ENCODE measurements at places on chromosomes 1 and 21. TPM values are rescaled to one million over a fixed set of nuclear protein-coding genes. Genes with fewer than 3 reads are reported as not detected.

DNA sequence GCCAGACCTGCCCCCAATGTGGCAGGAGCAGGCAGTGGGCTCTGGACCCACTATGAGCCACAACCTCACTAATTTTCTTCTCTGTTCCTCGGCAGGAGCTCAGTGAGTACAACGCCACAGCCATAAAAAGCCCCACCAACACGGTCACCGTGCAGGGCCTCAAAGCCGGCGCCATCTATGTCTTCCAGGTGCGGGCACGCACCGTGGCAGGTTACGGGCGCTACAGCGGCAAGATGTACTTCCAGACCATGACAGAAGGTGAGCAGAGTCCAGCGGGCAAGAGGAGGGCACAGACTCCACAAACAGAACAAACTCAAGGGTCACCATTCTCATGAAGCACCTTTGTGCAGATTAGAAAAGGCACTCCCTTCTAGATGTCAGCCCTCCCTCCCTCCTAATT, 79.9 kb downstream of the LACTBL1 start:
- DNase-seq: no peak

The WDR64 gene
- total RNA-seq: not detected

The KLHL12 gene
- total RNA-seq: 34.1 TPM

GRCh38 chr1:25447547-25447946, 16.9 kb downstream of the MACO1 start:
- no peak for DNase-seq

DNA sequence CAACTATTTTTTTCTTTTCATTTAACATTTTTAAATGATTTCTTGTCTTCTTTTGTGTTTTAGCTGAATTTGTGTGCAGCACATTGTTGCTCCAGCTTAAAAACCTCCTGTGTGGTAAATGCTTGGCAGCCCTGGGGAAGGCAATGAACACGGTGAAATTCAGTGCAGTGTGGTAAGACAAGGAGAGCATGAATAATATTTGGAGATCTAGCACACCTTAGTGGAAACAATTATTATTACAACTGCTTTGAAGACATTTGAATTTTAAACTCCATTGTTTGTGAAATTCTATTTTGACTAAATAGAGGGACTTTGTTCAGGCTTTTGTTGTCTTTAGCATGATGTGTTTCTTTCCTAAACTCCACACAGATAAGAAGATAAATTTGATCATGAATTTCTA, 242.6 kb upstream of the CXADR start:
- DNase-seq: no peak

The B4GALT2 gene
- 61.7 TPM for total RNA-seq

The NTRK1 gene
- total RNA-seq: not detected

The TFF2 gene
- total RNA-seq: not detected

DNA sequence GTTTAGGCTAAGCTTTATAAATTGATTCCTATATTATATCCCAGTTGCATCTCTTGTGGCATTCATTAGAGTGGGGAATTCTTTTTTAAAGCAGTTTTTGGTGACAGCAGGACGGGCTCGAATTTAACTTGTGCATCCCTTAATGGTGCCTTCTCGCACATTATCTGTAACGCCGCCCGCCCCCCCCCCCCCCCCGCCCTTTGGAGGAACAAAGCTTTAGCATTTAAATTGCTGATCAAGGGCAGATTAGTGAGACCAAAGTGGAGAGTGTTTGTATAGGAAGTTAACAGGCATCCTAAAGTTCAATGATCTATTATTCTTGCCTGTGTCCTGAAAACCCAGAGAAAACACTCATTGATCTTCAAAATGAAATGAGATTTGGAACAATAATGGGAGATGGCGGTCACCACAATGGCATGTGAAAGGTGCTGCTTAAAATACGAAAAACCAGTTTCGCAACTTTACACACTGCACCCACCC, 2.2 kb downstream of the LMO4 start:
- DNase-seq: no peak

DNA sequence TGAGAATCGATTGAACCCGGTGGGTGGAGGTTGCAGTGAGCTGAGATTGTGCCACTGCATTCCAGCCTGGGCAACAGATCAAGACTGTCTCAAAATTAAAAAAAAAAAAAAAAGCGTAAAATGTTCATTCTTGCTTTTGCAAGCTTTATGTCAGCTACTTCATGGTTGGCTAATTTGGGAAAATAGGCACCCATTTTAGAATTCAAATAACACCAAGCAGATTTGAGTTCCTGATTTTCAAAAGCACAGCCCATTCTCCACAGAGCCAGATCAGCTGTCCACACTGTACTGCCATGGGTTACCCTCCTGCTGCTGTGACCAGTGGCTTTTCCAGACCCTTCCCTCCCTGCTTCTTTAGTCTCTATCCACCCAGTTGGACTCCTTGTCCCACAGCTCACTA, 4.4 kb downstream of the THEM5 start:
- no peak for DNase-seq

The GUCA2A gene
- not detected for total RNA-seq

- no peak for DNase-seq
These were observed 174.0 kb downstream of the TRABD2B start for GRCh38 chr1:47823040-47823808.

- DNase-seq: no peak
These were observed 11.8 kb downstream of the S100A7A start for GRCh38 chr1:153428073-153428638.

DNA sequence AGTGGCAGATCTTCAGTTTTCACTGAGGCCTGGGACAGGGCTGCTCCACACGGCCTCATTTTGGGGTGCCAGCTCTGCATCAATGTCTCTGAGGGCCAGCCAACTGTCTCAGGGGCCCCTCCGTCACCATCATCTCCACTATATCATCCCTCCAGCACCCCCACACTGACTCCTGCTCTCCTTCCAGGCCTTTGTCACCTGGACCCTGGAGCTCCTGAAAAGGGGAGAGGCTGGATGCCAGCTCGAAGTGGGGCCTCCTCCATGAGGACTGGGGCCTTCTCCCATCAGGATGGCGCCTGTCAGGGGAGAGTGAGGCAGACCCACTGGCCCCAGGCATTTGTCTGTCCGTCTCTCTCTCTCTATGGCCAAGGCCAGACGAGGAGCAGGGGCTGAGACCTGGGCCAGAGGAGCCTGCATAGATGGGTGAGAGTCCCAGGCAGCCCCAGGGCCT, 44.7 kb upstream of the LRP8 start:
- DNase-seq: no peak

The DEPDC1 gene
- 10.3 TPM for total RNA-seq

DNA sequence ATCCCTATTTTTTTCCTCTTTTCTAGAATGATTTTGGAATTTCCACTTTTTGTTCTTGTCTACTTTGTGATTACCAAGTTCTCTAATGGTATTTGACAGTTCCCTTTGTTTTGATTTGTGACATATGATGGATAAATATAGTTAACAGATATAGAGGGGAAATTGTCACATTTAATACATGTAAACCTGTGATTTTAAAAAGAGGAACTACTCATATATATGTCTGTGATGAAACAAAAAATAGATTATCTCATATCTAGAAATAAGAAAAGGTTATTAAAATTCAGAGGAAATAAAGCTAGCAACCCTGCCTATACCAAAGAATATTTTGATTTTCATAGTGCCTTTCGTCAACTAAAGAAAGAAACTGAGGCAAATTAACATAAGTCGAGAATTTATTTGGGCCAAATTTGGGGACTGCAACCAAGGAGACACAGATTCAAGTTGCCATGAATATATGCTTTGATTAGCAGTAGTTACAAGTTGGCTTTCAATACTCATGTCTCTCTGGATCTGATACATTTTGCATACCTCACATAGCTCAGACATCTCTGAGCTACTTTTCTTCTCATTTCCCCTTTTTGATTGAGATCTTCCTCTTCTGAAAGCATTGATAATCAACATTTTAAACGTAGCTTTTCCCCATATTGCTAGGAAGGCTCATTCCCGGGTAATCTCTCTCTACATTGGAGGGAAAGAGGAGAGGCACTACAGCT, 15.6 kb upstream of the C21orf91 start:
- DNase-seq: no peak

DNA sequence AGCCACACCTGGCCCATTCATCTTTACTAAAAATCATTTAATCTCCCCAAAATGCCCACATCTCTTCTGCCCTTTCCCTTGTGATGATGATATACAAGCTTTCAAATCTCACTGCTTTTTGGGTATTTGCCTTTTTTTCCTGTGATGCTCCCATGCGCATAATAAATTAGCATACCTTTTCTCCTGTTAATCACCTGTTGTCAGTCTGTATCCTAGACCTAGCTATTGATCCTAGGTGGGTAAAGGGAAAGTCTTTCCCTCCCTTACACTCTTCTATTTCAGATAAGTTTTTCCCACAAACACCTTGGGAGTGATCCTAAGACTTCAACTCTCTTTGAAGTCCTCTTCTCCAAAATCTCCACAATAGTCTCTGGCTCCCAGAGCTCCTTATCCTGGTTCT, 12.0 kb upstream of the SLC35A3 start:
- no peak for DNase-seq

DNA sequence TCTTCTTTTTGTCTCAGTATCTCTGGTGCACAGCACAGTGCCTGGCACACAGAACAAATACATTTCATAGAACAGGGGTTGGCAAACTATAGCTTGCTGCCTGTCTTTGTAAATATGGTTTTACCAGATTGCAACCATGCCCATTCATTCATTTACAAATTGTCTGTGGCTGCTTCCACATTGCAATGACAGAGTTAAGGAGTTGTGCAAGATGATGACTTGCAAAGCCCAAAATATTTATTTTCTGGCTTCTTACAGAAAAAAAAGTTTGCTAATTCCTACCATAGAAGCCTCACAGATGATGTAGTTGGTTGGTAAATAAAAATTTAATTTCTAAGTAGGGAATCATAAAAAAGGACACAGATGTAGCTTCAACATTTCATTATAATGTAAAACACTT, 11.2 kb upstream of the HMGB4 start:
- DNase-seq: no peak

DNA sequence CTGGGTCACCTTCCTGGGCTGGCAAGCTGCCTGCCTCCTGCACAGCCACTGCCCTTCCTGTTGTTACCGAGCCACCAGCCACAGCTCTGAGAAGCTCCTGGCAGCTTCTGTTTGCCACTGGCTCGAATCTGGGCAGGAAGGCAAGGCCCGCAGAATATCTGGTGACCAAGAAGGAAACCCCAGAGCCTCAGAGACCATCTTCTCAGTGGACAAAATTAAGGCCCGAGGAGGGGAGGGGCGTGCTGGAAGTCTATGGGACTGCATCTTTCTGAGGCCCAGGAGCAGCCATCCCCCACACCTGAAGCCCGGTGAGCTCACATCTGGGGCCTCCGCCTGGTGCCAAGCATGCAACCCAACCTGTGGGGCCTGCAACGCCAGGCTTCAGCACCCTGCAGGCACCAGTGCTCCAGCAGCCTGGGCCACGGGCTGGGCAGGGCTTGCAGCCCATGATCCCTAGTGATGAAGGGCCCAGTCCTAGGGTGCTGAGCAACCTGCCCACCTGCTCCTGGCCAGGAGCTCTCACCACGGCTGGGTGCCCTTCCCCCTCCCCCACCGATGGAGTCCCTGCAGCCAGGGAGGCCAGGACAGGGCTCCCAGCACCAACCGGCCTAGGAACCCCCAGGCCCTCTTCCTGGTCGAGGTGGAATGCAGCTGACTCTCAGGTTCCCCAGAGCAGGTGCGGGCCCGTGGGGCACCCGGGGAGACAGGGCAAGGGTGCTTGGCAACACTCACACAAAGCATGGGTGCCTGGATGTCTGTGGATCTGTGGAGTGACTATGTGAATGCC, 879 bp downstream of the CPTP start:
- DNase-seq: no peak

- DNase-seq: no peak
These were observed 107.4 kb upstream of the ESRRG start for GRCh38 chr1:216830424-216831210.

DNA sequence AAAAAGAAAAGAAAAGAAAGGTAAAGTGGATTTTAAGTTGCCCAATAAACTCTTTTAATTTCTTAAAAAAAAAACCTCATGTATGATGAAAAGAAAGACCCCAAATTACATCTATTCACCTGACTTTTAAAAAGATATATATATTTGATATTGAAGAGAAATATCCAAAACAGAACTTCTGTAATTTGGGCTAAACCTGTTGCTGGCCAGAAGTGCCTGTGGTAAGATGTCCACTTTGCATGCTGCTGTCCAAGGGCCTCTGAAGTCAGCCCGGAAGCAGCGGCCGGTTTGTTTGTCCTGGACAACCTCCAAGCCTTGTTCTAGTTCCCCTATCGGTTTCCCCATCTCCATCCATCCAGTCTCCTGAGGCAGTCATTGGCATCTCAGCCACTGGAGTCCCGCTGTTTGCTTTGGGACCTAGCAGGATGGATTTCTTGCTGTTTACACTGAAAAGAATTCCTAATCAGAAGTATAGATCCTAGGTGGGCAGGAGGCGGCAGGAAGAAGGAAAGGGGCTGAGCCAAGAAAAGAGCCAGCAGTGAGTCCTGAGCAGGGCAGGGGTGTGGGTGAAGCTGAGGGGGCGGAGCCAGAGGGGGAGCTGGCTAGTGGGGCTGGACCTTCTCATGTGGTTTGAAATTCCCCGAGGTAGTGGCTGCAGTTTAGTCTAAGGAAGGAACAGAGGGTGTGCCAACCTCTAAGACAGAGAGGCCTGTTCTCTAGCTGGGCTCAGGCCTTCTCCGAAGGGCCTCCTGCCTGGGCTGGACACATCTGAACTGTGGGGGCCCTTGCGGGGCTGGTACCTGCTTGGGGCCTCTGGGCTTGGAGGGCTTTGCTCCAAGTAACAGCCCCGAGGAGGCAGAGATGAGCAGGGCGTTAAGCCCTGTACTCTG, 3.3 kb downstream of the NCMAP start:
- DNase-seq: no peak

DNA sequence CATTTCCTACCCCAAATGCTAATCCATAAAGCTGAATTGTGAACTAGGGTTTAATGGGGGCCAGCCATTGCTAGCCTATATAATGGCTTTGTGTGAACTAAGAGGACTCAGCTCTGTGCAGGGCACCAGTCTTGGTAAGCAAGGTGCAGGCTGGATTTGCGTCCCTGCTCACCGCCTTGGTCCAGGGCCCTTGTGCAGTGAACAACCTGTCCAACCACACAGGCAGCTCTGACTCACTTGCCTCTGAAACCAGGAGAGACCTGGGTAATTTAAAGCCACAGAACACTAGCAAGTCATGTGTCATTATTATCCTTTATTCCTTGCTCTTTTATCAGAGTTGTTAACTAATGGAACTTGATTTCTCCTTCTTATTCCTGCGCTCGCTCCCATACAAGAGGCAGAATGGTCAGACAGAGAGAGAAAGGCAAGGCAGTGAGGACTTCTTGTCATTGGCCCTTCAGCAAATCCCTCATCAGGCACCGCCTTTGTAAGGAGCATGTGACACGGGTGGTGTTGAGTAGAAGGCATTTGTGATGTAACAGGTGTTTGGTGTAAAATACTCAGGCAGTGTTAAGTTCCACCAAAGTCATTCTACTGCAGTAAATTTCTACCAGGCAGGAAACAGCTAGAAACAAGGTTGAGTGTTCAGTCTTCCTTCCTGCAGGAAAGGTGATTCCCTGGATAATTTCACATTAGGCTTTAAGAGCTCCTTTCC, 67.3 kb upstream of the OLIG2 start:
- no peak for DNase-seq

DNA sequence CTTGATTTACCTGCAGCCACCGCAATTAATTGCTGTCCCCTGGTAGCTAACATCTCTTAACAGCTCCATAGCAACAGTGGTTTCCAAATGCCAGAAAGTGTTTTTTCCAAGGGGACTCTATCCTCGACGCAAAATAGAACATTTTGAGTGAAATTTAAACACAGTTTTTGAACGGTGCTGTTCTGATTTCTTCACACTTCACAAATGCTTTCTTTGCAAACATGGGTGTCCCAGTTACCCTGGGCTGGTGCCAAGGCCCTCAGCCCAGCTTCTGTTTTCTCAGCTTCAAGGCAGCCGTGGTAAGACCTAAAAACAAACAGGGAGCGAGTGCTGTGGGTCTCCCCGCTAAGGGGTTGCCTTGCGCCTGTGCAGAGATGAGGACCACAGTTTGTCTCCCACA, 147.3 kb upstream of the VAMP3 start:
- DNase-seq: no peak

- no peak for DNase-seq
These were observed 137.9 kb upstream of the EDN2 start for GRCh38 chr1:41622402-41622801.

All from progenitor cell of endocrine pancreas (in vitro differentiated cells).